ENCODE measurements at places on chromosomes 2 and 18.

DNA sequence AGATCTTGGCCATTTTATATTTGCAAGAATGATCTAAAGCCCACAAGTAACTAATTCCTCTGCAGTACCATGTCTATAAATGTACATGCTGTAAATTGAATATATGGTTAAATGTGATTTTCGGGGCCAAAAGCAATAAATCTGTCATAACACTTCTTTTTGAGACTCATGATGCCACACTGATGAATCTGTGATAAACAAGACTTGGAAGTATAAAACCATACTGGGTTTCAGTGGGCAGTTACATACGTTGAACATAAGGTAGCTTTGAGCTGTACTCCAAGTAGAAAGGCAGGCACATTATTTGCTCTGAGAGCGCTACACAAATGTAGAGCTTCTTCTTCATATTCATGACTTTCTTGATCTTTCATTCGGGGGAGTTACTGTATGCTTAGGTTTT, 792.2 kb downstream of the LRRTM4 start:
- H3K4me3 ChIP-seq, result no peak overlapping the region
- no peaks in the 10 kb centered on the region for H3K36me3 ChIP-seq
- DNase-seq, result no peak
- no peaks in the 10 kb centered on the region for H3K4me1 ChIP-seq
- H3K27ac ChIP-seq, result no peak overlapping the region

- DNase-seq, result no peak
- peaks cover 17% of the 10 kb centered on the region for H3K4me1 ChIP-seq
- H3K27ac ChIP-seq, result peak overlapping the region; percentile 56
- H3K36me3 ChIP-seq, result peaks cover 5% of the 10 kb centered on the region
Observed at GRCh38 chr2:102046135-102046986, 54.6 kb downstream of the IL1R2 start.

DNA sequence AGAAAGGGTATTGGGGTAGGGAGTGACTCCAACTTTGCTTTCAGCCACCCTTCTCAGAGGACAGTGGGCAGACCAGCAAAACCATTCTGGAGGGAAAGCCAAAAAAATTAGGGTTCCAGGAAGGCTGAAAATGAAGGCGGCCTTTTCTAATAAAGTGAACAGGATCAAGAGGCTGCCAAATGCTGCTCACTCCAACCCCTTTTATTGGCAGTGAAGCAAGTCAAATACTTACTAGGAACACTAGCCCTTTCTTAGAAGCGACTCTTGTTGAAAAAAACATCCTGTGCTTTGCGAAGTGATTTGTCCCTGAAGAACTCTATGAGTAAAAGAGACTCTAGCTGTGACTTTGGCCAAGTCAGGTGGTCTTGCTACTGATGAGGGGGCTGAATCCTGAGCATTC, 83.6 kb upstream of the CYP1B1 start:
- H3K36me3 ChIP-seq, result peaks cover 2% of the 10 kb centered on the region
- no peak for DNase-seq
- no peak overlapping the region for H3K4me3 ChIP-seq

DNA sequence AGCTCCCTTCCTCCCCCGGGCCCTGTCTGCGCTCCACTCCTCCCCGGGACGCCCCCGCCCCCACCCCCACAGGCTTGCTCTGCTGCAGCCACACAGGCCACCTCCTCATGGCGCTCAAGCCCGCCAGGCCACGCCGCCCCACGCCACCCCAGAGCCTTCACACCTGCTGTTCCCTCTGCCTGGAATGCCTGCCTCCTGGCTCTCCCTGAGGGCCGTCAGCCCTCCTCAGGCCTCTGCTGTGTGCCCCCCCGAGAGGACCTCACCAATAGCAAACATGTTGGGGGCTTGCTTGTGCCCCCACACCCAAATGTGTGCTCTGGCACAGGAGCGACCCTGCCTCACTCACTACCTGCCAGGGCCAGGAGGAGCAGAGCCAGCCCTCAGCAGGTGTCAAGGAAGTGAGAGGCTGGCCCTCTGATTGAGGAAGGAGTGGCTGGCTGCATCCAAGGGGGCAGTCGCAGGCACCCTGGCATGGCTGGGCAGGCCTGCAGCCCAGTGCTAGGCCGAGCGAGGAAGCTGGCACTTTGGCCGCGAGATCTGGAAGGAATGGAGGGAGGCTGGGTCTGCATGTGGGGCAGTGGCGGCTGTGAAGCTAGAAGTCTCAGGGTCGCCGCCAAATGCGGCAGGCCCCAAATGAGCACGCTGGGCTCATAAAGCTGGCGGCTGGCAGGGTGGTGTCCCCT, 86.5 kb downstream of the INHBB start:
- H3K36me3 ChIP-seq, result no peaks in the 10 kb centered on the region
- H3K4me3 ChIP-seq, result no peak overlapping the region
- DNase-seq, result no peak
- peaks cover 4% of the 10 kb centered on the region for H3K4me1 ChIP-seq
- peaks cover 39% of the 10 kb centered on the region for H3K27me3 ChIP-seq
- H3K27ac ChIP-seq, result no peak overlapping the region

GRCh38 chr2:190382851-190383250, 25.3 kb upstream of the MFSD6 start:
- H3K36me3 ChIP-seq, result no peaks in the 10 kb centered on the region
- H3K4me3 ChIP-seq, result no peak overlapping the region
- peaks cover 5% of the 10 kb centered on the region for H3K4me1 ChIP-seq
- H3K27ac ChIP-seq, result no peak overlapping the region

DNA sequence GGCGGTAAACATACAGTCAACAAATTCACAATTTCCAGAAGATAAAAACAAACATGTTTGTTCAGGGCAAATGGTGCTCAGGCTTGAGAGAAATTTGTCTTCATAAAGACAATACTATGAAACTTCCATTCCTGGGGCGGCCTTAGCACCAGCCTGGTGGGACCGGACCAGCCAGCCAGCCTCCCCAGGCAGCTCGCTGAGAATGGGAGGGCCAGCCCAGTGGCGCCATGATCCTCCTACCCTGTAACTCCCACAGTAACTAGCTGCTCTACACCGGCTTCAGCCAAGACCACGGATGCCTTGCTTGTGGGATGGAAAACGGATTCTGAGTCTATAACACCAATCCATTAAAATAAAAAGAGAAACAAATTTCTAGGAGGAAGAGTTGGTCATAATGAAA, 24.2 kb upstream of the FHOD3 start:
- peaks cover 28% of the 10 kb centered on the region for H3K27me3 ChIP-seq
- no peak for DNase-seq
- H3K4me1 ChIP-seq, result no peaks in the 10 kb centered on the region
- H3K36me3 ChIP-seq, result peaks cover 2% of the 10 kb centered on the region

All from T-helper 17 cell (primary cell).